PC-3 (cell line): ENCODE measurements at places on chromosomes 3 and 15. TPM values are rescaled to one million over a fixed set of nuclear protein-coding genes. Genes with fewer than 3 reads are reported as not detected.

DNA sequence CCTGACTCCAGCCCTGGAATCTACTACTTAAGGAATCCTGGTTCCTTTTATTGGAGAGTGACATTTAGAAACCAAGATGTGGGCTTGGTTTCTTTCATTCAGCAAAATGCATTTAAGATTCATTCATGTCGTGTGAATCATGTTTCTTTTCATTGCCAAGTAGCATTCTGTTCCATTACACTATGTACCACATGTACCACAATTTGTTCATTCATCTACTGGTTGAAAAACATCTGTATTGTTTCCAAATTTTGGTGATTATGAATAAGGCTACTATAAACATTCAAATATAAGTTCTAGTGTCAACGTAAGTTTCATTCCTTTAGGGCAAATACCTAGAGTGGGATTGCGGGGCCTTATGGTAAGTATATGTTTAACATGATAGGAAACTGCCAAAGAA is 264.2 kb downstream of the VPS13C start:
- peaks cover 33% of the 10 kb centered on the region for H3K27me3 ChIP-seq
- H3K27ac ChIP-seq: no peak overlapping the region; the same call in 1 of the 2 replicates
- no peaks in the 10 kb centered on the region for H3K36me3 ChIP-seq
- DNase-seq: peak; percentile 37

LRRIQ4 gene
- total RNA-seq: 0.52 TPM in 1 of 2 replicates, not detected in the other

- H3K27me3 ChIP-seq: no peaks in the 10 kb centered on the region
- no peaks in the 10 kb centered on the region; the same call in 1 of the 2 replicates for H3K36me3 ChIP-seq
- H3K4me1 ChIP-seq: no peaks in the 10 kb centered on the region
- no peak overlapping the region for H3K4me3 ChIP-seq
- DNase-seq: no peak
Observed at GRCh38 chr15:64430000-64430735, 30.2 kb upstream of the ZNF609 start.

IRAK2 gene
- 4.7 and 5.5 TPM in 2 replicates for total RNA-seq

DNA sequence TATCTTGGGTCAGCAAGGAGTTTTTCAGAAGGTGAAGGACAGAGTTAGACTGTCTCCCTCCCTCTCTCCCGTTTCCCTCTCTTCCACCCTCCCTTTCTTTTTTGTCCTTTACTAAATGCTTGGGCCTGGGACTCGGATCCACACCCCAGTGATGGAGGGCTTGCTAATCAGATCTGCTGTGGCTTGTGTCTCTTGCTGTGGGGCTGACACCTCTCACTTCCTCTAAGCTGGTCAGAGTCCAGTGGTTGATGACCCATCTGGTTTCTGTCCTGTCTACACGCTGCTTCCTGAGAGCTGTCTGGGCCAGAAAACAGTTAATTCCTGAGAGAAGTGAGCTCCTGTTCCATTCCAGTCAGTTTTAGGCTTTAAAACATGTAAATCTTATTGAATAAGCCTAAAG is 849 bp downstream of the TRAK1 start:
- H3K27ac ChIP-seq: no peak overlapping the region
- no peak overlapping the region for H3K4me3 ChIP-seq
- DNase-seq: no peak
- no peaks in the 10 kb centered on the region for H3K27me3 ChIP-seq
- H3K4me1 ChIP-seq: 0 out of 2 replicates have a peak, but pooled peaks cover 2% of the 10 kb centered on the region

- no peaks in the 10 kb centered on the region for H3K27me3 ChIP-seq
- no peak overlapping the region for H3K27ac ChIP-seq
- no peak overlapping the region for H3K4me3 ChIP-seq
- H3K4me1 ChIP-seq: peaks cover 18% of the 10 kb centered on the region
- no peaks in the 10 kb centered on the region for H3K36me3 ChIP-seq
- DNase-seq: no peak
Observed at GRCh38 chr3:53259427-53260259, 3.8 kb upstream of the TKT start.

GRCh38 chr15:98983334-98983733 is 24.3 kb downstream of the PGPEP1L start:
- H3K4me1 ChIP-seq: peaks cover 36% of the 10 kb centered on the region
- H3K27me3 ChIP-seq: no peaks in the 10 kb centered on the region
- H3K4me3 ChIP-seq: no peak overlapping the region

IL5RA gene
- total RNA-seq: not detected in 2 replicates

PIGBOS1 gene
- 8.4 and 8.6 TPM in 2 replicates for total RNA-seq

DNA sequence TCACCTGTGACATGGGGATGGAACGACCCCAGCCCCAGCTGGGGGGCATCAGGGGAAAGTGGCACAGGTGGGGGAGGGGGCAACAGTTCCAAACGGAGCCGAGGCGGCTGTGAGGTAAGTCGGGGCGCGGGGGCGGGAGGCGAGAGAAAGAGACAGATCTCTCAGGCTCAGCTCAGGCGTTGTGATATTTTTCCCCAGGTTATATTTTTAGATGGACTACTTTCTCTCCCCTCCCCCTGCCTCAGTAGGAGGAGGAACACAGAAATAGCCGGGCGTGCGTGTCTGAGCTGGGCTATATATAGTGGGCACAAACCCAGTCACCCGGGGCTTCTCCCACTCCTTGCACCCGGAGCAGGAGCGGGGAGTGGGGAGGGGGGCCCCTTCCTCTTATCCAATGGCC is 91.0 kb upstream of the LINGO1 start:
- no peak for DNase-seq
- no peaks in the 10 kb centered on the region for H3K36me3 ChIP-seq
- no peak overlapping the region for H3K27ac ChIP-seq
- H3K27me3 ChIP-seq: peaks cover 10% of the 10 kb centered on the region; the same call in 1 of the 2 replicates
- no peaks in the 10 kb centered on the region for H3K4me1 ChIP-seq

IL17RD gene
- total RNA-seq: 3.1 and 3.7 TPM in 2 replicates

DNA sequence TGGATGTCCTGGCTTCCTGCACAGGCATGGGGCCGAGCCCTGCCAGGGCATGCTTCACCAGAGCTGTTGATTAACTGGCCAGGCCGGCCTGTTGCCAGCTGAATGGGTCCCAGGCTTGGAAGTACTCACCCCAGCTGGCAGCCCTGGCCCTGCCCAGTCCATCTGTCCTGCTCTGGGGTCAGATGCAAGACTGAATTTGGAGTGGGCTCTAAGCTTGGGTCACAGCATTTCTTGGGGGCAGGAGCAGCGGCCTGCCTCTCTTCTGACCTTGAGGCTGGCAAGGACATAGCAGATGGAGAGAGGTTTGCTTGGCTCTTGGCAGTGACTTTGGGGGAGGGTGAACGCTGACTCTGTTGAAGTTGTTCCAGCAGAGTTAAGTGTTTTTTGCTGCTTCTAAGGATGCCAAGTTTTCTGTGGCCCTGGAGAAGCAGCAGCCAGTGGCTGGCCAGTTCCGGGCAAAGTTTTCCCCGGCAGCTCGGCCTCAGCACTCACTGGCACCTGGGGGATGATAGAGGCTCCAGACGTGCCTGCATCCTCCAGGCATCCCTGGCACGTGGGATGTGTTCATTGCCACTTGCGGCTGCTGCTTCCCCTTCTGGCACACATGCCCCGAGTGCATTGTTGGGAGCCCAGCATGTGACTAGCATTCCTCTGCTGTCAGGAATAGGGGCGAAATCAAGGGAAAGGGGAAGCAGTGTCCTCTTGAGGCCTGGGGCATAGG is 22.9 kb downstream of the PDIA5 start:
- H3K4me1 ChIP-seq: no peaks in the 10 kb centered on the region
- no peak overlapping the region for H3K27ac ChIP-seq
- no peaks in the 10 kb centered on the region for H3K27me3 ChIP-seq
- H3K4me3 ChIP-seq: no peak overlapping the region
- peaks cover 23% of the 10 kb centered on the region; the same call in 1 of the 2 replicates for H3K36me3 ChIP-seq

DNA sequence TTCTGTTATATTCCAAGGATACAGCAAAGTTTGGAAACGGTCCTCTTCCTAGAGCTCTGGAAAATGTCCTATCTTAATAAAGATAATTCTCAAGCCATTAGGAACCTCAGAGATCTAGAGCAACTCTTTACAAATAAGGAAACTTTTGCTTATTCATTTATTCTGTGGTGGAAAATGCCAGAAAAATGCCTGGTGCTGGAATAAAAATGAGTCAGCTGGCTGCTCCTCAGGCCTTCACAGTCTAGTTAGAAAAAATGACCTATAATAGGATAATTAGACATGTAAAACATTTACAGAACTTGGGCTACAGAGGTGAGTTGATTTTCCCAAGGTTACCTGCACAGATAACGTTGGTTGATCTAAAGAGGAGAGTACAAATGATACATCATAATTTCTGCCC is 372.5 kb downstream of the NLGN1 start:
- H3K36me3 ChIP-seq: no peaks in the 10 kb centered on the region
- H3K27ac ChIP-seq: no peak overlapping the region
- DNase-seq: no peak
- H3K4me1 ChIP-seq: no peaks in the 10 kb centered on the region
- no peak overlapping the region for H3K4me3 ChIP-seq

GRCh38 chr3:65672871-65673815 is 365.6 kb downstream of the MAGI1 start:
- no peaks in the 10 kb centered on the region for H3K27me3 ChIP-seq
- H3K4me3 ChIP-seq: no peak overlapping the region
- no peaks in the 10 kb centered on the region for H3K36me3 ChIP-seq
- H3K4me1 ChIP-seq: no peaks in the 10 kb centered on the region
- H3K27ac ChIP-seq: no peak overlapping the region
- peak; percentile 52 for DNase-seq

DNA sequence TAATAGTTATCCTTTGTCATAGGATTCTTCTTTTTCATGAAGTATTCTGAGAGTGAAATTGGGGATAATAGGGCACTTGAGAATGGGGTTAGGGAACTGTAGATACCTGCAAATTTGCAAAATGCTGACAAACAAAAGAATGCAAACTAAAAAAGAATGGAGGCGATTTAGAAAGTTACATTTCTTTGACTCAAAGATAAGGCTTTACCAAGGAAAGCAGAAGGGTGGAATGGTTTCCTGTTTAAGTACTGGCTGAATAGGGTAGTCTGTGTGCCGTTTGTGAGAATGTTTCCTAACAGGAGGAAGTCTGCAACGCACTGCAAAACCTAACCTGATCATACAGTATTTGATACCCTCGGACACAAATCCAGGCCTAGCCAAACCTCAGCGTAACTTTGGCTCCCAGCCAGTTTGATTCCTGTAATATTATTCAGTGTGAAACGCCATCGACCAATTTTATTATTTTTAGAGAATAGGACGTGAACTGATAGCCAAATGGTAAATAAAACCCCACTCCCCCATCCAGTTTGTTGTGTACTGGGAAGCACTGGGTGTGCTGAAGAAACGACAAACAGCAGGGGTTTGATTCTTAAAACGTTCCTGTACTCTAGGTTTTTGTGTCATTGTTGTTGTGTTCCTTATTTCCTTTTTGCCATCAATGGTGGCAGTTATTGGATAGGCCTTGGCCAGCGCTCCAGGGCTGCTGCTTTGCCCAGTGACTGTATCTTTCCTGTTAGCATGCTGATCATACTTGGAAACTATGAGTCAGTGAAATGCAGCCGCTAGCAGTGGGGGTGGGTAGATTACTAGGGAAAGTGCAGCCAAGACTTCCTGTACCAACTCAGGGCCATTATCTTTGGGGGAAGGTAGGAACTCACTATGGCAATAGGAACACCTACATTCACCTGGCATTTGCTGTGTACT is 148.0 kb upstream of the TBL1XR1 start:
- H3K27me3 ChIP-seq: no peaks in the 10 kb centered on the region
- DNase-seq: peak; percentile 97
- peaks cover 24% of the 10 kb centered on the region for H3K4me1 ChIP-seq
- H3K36me3 ChIP-seq: no peaks in the 10 kb centered on the region

- DNase-seq: no peak
- no peaks in the 10 kb centered on the region for H3K36me3 ChIP-seq
- H3K27me3 ChIP-seq: no peaks in the 10 kb centered on the region
Observed at GRCh38 chr3:81462921-81463320, 298.5 kb downstream of the GBE1 start.

GP9 gene
- not detected in 2 replicates for total RNA-seq

GRCh38 chr3:21704796-21705195 is 46.2 kb downstream of the ZNF385D start:
- H3K27me3 ChIP-seq: no peaks in the 10 kb centered on the region
- no peak overlapping the region for H3K4me3 ChIP-seq
- no peak for DNase-seq
- peak overlapping the region; percentile 92 for H3K27ac ChIP-seq
- peaks cover 10% of the 10 kb centered on the region for H3K36me3 ChIP-seq

GHSR gene
- total RNA-seq: not detected in 2 replicates

DNA sequence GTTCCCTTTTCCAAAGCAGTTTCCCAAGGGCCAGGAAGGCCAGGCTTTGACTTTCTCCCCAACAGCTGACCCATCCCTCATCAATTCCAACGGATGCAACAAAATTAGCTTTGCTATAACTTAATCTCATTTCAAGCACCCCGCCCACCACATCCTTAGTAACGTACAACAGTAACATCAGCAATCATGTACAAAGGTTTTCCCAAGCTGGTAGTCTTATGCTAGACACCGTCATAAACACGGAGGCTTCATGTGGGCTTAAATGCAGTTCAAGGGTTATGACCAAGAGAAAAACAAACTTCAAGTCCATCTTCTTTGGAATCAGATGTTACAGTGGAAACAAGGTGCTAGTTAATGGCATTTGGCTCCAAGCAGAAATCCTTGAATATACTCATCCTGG is 66.6 kb downstream of the EOMES start:
- H3K36me3 ChIP-seq: no peaks in the 10 kb centered on the region
- no peaks in the 10 kb centered on the region for H3K27me3 ChIP-seq
- no peak for DNase-seq
- peaks cover 10% of the 10 kb centered on the region for H3K4me1 ChIP-seq
- no peak overlapping the region for H3K27ac ChIP-seq

DNA sequence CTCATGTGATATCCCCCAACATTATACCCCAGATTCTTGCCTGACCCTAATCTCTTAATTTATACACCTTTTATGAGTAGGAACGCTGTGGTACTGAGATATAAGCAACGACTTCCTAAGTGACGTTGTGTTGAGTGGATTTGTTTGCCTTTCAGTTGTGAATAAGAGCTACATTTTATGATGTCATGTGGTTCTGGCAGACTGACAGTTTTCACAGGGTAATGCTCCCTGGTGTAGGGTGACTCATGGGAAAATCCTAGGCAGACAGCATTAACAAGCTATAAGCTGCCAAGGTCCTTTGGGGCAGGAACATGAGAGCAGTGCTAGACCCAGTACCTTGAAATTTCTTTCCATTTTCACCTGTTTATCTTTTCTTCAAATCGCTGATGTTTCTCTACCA is 11.2 kb downstream of the C3orf52 start:
- DNase-seq: peak; percentile 100
- peak overlapping the region; percentile 75 for H3K27ac ChIP-seq
- peaks cover 55% of the 10 kb centered on the region for H3K4me1 ChIP-seq
- H3K36me3 ChIP-seq: peaks cover 12% of the 10 kb centered on the region

DNA sequence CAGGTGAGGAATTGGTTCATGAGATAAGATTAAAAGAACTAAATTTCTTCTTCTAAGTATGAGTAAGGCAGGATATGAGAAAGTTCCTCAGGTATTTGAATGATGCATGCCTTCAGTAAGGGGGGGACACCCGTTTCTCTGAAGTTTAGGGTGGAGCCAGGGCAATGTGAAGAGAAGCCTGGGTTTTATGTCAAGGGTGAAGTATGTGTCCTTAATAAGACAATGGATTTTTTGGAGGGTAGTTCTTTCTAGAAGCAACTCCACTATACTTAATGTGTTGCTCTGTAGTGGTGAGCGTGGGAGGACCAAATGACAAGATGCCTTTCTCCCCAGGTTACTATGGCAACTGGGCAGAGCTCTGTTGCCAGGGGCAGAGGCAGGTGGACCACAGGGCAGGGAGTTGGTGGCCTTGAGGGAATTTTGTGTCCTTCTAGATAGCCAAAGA is 44.0 kb downstream of the PHLDB2 start:
- peak; percentile 97 for DNase-seq
- peak overlapping the region; percentile 80 for H3K27ac ChIP-seq
- H3K4me1 ChIP-seq: peaks cover 38% of the 10 kb centered on the region
- H3K4me3 ChIP-seq: no peak overlapping the region
